Activated CD4-positive, CD25-positive, alpha-beta regulatory T cell treated with anti-CD3 and anti-CD28 coated beads, Interleukin-2, amount 50 U/mL, for 16 hours (primary cell): ENCODE measurements at places on chromosomes 1 and 21.

DNA sequence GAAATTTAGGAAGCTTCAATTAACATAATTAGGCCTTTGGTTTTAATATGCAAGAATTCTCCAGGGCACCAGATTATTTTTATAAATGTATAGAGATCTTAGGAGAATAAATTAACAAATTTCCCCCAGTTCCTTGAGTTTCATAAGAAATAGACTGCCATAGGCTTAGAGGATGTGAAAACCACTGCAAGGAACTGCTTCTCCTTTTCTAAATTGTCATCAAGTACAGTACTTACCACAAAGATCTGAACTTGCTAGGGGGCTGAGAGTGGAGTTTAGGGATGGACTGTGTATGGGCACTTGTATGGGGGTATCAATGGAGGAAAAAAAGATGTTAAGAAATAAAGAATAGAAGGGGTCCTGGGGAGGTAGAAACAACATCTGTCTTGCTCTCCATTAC is 31.1 kb downstream of the LHX8 start:
- no peak for DNase-seq

GRCh38 chr1:32349211-32349708 is 13.0 kb downstream of the FAM229A start:
- no peak for DNase-seq

GRCh38 chr1:228884196-228884595 is 148.9 kb downstream of the RHOU start:
- DNase-seq, result no peak

GRCh38 chr1:215277532-215277931 is 195.0 kb downstream of the KCNK2 start:
- no peak for DNase-seq

GRCh38 chr1:224502459-224503160 is 68.0 kb upstream of the WDR26 start:
- DNase-seq, result no peak

- DNase-seq, result no peak
These were observed at the start of gene LRRC52 for GRCh38 chr1:165543532-165544438. LRRC52 (plus strand) TSS chr1:165544000; CDS start chr1:165544297, 297 bp downstream.

DNA sequence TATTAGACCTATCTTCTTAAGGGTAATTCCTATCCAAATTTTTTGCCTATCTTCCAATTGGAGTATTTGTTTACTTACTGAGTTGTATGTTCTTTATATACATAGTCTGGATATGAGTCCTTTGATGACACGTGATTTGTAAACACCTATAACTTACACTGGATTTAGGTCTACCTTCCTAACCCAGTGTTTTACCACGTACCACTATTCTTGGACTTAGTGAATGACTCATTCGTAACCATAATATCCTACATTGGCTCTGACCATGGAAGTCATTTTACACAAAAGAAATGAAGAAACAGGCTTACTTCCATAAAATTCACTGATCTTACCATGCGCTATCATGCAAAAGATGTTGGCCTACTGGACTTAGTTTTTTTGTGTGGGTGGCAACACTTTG is 23.9 kb upstream of the ZZZ3 start:
- DNase-seq, result no peak

- DNase-seq, result no peak
These were observed 299.9 kb upstream of the PROX1 start for GRCh38 chr1:213687832-213688231.
